ENCODE measurements at places on chromosomes 13 and 19.

DNA sequence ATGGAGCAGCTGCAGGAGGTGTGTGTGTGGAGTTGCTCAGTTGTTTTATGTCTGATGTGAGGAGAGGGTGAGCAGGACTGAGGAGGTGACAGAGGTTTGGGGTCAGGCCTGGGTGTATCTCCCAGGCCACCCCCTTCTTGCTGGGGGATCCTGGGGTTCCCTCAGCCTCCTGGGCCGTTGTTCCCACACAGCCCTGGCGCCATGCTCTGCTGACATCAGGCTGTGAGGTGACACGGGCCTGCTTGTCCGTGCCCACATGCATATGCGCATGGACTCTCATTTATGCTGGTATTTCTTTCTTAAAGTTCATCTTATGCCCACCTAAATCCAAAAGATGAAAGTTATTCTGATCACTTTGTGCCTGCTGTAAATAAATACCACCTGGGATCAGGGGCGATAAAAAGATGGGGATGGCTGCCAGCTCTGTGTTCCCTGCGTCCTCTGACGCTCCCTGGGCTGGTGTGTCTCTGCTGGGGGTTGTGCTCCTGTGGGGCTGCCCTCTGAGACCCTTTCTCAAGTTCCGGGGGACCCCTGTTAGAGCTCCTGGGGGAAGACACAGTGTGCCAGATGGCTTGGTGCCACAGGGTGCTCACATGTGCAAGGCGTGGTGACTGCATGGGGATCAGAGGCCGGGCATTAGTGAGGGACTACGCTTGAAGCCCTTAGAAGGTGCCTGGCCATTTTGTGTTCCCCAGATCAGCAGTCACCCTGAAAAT, 12.6 kb downstream of the NAXD start:
- DNase-seq, result no peak

DNA sequence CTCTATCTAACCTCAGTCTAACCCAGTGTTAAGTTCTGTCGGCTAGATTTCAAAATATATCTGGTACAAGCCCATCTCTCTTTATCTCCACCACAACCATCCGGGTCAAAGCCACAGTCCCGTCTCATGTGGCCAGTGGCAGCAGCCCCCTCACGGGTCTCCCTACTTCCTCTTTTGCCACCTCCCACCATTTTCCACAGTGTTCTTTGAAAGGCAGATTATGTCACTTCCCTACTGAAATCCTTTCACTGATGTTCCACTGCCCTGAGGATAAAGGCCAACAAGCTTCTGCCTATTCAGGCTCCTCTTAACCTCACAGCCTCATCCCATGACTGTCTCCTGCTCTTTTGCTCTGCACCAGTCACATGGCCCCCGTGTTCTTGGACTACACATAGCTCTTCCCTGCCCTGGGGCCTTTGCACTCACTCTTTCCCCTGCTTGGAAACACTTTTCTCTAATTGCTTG, 117.2 kb downstream of the UBL3 start:
- no peak for DNase-seq

- DNase-seq, result no peak
Observed at GRCh38 chr13:112065521-112065866, 1.5 kb upstream of the SOX1 start.

- no peak for DNase-seq
Observed at GRCh38 chr19:51090471-51090870, 7.8 kb upstream of the KLK14 start.

- no peak for DNase-seq
Observed at GRCh38 chr13:53127373-53127772, 98.8 kb downstream of the OLFM4 start.

- DNase-seq, result no peak
Observed at GRCh38 chr19:28882818-28883217, 330.1 kb downstream of the UQCRFS1 start.

DNA sequence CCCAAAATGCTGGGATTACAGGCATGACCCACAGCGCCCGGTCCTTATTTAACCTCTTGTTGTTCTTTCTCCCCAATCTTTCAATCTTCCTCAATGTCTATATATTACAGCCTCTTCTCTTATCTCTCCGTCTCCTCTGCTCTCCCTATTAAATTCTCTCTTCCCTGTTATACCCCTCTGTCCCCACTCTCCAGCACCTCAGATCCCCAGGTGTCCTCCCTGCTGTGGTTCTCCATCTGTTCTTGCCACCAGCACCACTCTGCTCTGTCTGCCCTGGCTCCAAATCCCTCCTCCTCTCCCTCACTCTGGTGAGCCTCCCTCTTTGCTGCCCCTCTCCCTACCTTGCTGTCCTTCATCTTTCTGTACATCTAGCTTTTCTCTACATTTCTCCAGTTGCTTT, 1.1 kb downstream of the ZNF600 start:
- no peak for DNase-seq

GRCh38 chr13:109565877-109566276, 220.5 kb downstream of the IRS2 start:
- DNase-seq, result no peak

DNA sequence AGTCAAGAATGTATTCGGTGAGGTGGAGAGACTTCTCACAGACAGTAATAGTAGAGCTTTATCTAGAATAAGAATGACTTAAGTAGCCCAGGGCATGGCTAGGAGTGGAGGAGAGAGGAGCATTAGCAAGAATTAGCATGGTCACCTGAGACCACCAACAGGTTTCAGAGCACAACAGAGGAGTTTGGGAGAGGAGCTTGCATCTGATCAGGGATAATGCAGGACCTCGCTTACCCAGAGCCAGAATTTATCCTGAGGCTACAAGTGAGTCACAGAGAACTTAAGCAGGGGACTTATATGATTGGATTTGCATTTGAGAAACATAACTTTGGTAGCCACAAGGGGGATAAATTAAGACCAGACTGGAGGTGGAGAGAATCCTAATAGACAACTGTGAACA, 102.1 kb upstream of the FNDC3A start:
- no peak for DNase-seq

GRCh38 chr13:40233731-40234195, 432.7 kb downstream of the FOXO1 start:
- DNase-seq, result no peak

GRCh38 chr13:48486362-48486761, 46.5 kb downstream of the RCBTB2 start:
- no peak for DNase-seq

- DNase-seq, result no peak
Observed at GRCh38 chr13:67557118-67557517, 327.0 kb upstream of the PCDH9 start.

- DNase-seq, result no peak
Observed at GRCh38 chr13:69565334-69565733, 542.3 kb upstream of the ATXN8OS start.

DNA sequence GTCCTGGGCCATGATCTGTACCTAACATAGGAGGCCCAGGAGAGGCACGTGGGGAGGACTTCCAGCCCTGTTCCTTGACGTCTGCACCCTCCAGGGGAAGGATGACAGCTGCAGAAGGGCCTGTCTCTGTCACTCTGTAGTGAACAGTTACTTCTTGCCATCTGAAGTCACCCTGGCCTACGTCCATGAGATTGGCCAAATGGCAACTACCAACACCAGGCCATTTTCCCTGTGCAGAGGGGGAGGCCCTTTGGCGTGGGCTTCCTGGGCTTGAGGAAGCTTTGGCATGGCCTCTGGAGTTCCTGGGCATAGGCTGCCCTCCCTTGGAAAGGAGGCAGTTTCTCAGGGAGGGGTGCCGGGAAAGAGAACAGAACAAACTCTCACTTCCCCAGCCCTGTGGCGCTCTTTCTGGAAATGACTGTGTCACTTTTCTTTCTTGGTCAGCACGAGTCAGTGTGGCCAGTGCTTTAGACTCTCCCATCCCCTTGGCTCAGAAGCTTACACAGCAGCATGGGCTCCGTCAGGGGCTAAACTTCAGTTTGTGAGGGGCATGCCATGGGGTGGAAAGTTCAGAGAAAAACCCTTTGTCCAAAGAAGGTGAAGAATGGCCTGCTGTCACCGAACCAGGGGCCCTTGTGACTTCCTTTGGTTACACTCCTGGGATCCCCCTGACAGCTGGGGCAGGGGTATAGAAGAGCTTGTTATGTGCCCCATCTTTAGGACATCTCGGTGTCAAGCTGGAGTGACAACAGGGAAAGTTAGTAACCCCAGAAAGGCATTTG, 5.3 kb downstream of the CARM1 start:
- DNase-seq, result no peak

- DNase-seq, result no peak
Observed at GRCh38 chr13:110589793-110590390, 25.5 kb upstream of the NAXD start.

DNA sequence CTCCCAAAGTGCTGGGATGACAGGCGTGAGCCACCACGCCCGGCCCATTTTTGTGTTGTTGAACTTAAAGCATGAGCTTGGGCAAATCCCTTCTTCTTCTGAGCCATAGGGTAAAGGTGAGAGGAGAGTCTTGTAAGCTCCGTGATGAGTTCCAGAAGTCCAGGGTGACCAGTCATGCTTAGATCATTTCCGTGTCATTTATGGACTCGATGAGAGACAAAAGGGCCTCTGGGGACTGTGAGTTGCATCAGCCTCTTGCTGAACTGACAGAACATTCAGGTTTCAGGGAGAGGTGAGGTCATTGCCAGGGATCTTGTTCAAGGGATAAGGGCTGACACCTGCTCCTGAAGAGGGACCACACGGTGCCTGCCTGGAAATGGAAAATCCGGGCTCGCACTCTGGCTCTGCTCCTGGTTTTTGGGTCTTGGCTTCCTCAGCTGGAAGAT, 53.6 kb downstream of the GADD45B start:
- no peak for DNase-seq

- no peak for DNase-seq
Observed at GRCh38 chr13:95741584-95742563, 64.9 kb downstream of the DNAJC3 start.

- no peak for DNase-seq
Observed at GRCh38 chr13:105346141-105346775, 1189.2 kb downstream of the EFNB2 start.

DNA sequence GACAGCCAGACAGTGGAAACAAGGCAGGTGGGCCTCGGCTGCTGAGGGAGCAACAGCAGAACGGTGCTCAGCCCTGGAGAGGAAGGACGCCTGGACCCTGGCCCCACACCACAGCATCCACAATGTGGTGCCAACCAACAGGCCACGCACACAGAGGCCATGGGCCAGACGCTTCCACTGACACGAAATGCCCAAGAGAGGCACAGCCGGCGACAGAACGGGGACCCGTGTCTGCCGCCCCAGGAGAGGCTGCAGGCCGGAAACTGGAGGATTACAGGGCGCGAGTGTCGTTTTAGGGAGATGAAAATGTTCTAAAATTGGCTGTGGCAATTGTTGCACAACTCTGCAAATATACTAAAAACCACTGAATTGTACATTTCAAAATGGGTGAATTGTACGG, 69.7 kb downstream of the RASA3 start:
- no peak for DNase-seq

GRCh38 chr13:27704681-27705080, 83.0 kb downstream of the POLR1D start:
- peak; percentile 3 for DNase-seq

DNA sequence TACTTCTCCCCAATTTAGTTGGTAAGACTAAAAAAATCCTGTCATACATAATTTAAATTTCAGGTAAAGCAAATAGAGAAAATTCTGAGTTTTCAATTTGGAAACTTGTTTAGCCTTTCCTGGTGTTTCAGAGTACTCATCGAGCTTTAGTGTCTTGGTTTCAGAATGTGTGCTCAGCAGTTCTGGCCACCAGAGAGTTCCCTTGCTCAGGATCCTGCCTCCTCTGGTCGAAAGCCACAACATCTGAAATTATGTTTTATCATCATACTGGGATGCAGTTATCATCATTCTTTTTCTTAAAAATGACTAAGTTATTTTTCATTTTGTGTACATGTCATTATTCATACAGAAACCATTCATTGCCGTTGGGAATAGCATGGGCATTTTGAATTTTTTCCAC, 263.2 kb upstream of the SPRY2 start:
- no peak for DNase-seq

DNA sequence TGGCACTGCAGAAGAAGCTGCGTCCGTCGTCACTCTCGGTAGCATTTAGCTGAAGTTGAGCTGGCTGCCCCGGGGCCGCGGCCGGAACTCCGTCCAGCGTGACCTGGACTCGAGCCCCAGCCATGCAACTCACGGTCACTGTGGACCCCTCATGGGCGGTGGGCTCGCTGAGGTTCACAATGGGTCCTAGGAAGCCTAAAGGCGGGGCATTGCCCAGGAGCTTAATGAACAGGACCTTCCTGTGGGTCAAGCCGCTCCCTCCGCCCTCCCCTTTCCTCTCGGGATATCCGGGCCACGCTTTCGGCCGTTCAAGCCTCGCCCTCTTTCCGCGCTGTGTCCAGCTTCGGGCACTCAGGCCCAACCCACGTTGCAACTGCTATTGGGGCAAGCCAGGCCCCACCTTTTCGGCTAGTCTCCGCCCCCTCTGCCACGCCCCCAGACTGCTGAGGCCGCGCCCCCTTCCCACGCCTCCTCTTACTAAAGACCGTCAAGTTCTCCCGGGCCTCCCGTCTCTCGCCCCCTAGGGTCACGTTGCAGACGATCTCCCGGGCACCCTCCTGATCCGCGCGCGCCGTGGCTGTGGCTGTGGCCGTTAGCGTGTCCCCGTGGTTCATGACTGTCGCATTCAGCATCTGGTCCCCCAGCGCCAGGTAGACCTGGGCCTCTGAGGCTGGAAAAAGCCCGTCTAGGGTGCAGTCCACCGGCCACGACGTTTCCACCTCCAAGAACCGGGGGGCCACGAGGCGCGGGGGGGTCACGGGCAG, 1.4 kb upstream of the RAVER1 start:
- no peak for DNase-seq

GRCh38 chr13:31805841-31806240, 66.5 kb downstream of the RXFP2 start:
- DNase-seq, result no peak

- DNase-seq, result no peak
Observed at GRCh38 chr13:24066405-24067295, 93.9 kb upstream of the SPATA13 start.

DNA sequence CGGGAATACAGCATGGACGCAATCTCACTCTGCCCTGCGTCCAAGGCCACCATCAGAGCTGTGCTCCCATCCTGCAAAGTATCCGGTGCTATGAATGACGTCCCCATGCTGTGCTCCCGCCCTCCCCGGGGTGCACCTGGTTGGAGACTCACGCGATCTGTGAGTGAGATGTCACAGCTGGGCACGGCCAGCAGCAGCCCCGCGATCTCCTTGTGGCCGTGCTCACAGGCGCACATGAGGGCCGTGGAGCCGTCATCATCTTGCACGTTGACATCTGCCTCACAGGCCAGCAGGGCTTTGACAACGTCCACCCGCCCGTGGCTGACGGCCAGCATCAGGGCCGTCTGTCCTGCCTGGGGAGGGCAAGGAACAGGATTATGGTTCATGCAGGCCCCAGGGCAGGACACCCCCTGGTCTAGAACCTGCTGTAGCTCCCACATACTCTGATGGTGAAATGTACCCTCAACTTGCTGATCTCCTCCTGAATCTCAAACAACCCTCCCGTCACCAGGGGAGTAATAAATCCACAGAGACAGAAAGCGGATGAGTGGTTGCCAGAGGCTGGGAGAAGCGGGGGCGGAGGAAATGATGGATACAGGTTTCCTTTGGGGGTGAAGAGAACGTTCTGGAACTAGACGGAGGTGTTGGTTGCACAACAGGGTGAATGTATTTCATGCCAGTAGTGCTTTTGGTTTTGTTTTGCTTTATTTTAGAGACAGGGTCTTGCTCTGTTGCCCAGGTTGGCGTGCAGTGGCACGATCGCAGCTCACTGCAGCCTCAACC, 14.5 kb upstream of the SPC24 start:
- DNase-seq, result no peak

All from central memory CD4-positive, alpha-beta T cell (primary cell).